ENCODE measurements at places on chromosomes 7 and 10.

GRCh38 chr10:132397036-132397541 lies at the start of gene PWWP2B:
TSS of gene PWWP2B (plus strand) at chr10:132397200. CDS start at chr10:132397227, 27 bp downstream.
- peak; percentile 61 for DNase-seq

DNA sequence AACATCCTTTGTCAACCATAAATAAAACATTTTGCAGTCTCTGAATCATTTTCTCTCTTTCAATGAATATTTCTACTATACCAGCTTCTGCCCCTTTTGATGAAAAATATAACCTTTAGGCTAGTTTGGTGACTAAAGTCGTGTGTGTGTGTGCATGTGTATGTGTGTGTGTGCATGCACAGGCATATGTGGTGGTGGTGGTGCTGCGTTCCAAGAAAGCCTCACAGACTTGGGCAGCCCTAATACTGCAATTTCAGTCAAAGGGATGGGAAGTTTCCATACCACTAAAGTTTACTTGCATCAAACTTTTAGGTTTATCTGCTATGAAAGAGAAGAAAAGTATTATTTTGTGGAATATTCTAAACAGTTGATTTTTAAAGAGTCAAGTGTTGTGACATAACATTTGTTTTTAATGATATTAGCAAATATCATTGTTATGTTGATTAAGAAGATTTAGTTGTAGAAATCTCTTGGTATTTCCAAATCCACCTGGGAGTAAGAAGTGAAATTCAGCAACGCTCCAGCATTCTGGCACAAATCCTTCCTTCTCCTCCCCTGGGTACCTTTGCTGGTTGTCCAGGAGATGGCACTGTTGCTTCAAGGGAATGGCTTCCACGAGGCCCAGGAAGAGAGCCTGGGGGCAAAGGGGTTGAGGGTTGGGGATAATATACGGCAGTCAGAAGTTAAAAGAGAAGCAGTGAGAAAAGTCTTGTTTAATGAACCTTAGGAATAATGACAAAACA lies 41.5 kb downstream of the ASB4 start:
- DNase-seq = no peak

DNA sequence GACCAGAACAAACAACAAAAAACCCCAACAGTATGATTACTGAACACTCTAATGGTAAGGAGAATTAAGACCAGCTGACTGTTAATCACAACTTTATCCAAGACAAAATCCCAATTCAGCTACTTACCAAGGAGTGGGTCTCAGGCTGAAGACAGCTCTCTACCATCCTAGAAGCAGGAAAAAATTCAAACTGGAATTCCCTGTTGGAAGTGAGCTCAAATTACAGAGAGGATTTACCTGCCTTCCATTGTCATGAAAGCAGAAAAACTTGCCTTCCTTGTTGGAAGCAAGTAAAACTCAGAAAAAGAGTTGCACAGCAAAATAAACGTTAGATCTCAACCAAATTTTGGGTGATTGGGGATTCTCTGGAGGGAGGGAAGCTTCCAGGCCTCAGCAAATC lies 20.9 kb downstream of the SPAM1 start:
- no peak for DNase-seq

DNA sequence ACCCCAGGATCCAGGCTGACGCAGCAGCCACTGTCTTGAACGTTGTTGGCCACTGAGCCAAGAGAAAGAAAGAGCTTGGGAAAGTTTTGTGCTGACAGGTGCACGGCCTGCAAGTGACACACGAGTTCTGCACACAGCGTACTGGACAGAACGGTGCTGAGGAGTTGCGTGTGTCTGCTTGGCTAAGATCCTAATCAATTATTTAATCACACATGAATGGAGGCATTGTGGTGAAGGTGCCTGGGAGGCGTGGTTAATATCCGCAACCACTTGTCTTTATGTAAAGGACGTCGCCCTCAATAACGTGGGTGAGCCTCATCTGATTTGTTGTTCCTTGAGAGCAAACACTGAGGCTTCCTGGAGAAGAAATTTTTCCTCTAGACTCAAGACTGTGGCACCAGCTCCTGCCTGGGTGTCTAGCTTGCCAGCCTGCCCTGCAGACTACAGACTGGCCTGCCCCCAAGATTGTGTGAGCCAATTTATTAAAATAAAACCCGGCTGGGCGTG lies 16.6 kb upstream of the GNA12 start:
- DNase-seq = no peak

DNA sequence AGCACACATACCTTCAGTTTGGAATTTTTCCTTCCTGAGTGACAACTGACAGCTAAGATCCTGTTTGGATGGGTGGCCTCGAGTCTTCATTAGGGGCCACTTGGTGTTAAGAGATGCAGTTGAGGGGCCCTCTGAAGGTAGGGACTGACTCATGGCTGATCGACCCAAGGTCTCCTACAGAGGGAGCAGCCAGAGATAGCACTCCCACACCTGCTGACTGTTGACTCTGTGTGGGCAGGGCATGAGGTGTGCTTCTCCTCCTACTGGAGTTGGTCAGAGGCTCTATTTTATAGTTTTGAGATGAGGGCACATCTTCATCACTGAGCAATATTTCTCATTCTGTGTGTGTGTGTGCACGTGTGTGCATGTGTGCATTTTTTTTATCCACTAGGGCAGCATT lies 378.8 kb upstream of the PODXL start:
- no peak for DNase-seq

DNA sequence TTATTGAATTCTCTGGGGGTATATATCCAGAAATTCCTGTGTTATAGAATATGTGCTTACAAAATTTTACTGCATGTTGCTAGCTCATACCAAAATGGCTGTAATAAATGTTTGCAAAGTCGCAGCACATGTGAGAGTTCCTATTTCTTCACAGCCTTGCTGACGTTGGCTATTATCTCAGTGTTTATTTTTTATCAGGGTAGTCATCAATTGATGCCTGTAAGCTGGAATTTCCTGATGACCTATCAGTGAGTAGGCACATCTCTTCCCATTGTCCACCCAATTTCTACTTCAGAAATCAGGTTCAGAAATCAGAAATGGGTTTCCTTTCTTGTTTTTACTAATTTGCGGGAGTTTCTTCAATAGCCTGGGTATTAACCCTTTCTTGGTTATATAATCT lies 268.1 kb upstream of the FZD8 start:
- DNase-seq = no peak

GRCh38 chr10:70778267-70778924 lies 6.8 kb downstream of the TBATA start:
- DNase-seq = no peak

DNA sequence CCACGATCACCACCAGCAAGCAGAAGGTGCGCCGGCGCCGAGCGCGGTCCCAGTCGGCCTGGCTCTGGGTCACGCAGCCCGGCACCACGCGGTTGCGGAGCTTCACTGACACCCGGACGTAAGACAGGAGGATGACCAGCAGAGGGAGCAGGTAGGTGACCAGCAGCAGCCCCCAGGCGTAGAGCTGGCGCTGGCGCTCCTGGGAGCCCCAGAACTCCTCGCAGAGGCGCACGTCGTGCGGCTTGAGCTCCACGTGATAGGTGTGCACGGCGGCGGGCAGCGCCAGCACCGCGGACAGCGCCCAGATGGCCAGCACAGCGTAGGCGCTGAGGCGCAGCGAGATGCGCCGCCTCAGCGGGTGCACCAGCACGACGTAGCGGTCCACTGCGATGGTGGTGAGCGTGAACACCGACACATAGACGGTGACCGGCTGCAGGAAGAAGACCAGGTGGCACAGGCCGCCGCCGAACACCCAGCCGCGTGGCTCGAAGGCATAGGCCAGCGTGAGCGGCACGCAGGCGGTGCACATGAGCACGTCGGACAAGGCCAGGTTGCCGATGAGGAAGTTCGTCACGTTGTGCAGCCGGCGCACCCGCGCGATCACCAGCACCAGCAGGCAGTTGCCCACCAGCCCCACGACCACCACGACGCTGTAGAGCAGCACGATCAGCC lies 920 bp downstream of the PRLHR start:
- DNase-seq = peak; percentile 10

- no peak for DNase-seq
Observed at GRCh38 chr7:20305726-20306125, 25.0 kb upstream of the ITGB8 start.

- DNase-seq = no peak
Observed at GRCh38 chr10:120607710-120608703, 151.0 kb downstream of the PLPP4 start.

DNA sequence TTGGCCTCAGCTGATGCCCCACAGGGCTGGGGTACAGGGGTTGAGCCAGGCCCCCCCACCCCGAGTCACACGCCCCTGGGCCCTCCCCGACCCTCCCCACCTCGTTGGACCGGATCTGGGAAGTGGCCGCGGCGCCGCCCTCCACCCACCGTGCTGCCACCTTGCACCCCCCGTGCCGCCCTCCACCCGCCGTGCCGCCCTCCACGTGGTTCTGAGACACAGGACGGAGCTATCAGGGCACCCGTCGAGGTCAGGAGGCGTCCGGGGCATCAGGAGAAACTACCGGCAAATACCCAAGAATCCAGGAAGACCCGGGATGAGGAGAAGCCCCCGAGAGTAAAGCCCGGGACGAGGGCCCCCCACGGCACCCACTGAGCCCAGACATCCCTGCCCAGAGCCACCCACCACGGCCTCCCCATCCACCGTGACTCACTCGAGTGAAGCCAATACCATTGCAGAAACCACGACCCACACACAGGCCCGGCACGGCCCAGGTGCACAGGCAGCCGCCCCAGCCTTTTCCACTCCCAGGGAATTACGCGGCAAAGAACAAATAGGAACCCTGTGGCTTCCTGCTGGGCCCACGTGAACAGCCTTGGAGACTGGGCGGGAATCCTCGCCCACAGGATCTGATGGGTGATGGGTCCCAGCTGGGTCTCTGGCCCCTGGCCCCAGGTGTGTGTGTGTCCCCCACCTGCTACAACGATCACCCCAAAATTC lies 34.0 kb downstream of the ADAP1 start:
- no peak for DNase-seq

GRCh38 chr7:15057272-15057671 lies 154.7 kb upstream of the DGKB start:
- DNase-seq = no peak

GRCh38 chr10:126839094-126839761 lies 66.0 kb upstream of the DOCK1 start:
- DNase-seq = no peak

DNA sequence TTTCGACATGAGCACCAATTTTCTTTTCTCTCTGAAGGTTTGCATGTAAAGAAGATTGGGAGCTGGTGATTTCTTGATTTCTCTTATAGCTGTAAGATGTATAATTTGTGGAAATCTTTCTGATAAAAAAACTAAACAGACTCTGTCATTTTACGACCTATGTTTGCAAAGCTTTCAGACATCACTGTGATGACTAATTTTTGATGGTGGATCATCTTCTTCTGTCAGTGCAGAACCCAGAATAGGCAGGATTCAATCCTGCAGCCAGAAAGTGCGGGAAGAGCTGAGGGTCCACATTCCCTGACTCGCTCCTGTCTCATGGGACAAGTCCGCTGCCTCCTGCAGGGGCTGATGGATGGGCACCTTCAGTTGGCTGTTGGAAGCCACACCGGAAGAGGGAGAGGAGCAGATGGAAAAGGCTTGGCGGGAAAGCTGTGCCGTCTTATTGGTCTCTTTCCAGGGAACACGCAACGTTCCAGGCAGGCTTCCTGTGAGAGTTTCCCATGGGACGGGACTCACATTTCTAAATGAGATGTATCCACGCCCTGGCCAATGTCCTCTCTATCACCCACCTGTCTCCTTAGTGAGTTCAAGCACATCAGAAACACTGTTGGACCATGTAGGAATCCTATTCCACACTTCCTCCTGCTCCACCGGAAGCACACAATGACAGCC lies 186.9 kb downstream of the PRPF18 start:
- DNase-seq = no peak

DNA sequence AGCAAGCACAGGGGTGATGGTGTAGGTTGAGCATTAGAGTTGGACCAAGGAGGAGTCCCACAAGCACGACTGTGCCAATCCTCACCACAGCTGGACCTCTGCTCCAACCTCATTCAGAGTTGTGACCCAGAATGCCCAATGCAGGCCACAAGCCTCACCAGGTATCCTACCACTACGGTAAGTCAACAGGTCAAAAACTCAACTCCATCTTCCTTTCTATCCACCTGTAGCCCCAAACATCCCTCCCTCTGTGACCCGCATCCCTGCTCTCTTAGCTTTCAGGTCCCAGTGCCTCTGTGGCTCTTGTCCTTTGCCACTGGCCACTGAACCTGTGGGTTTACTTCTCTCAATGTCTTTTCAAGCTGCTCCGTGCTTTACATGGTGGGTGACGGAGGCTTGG lies 112.8 kb downstream of the PIP4K2A start:
- no peak for DNase-seq

- DNase-seq = peak; percentile 13
Observed at GRCh38 chr7:21355406-21355874, 72.4 kb upstream of the SP4 start.

DNA sequence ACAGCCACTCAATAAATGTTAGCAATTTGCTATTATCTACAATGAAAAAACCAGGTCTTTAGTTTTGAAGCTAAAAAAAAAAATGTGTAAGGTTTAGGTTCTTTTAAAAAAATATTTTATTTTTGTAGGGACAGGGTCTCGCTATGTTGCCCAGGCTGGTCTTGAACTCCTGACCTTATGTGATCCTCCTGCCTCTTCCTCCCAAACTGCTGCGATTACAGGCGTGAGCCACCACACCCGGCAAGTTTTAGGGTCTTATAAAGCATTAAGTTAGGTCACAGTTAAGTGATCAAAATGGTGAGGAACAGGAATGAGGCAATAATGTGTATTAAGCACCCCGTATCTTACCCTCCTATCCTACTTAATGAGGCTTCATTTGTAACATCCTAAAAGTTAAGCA lies 774 bp downstream of the SEM1 start:
- DNase-seq = no peak

- no peak for DNase-seq
Observed at GRCh38 chr7:14988941-14989340, 86.4 kb upstream of the DGKB start.

- no peak for DNase-seq
Observed at GRCh38 chr7:4661871-4662270, 20.2 kb upstream of the FOXK1 start.

GRCh38 chr10:42988517-42989395 lies 88.1 kb upstream of the RET start:
- DNase-seq = peak; percentile 8

DNA sequence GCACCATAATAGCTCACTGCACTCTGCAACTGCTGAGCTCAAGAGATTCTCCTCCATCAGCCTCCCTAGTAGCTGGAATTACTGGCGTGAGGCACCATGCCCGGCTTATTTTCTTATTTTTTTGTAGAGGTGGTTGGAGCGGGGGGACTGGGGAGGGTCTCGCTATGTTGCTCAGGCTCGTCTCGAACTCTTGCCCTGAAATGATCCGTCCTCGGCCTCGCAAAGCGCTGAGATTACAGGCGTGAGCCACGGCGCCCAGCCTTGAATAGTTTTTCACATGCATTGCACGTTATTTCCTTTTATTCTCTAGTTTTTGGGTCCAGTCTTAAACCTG lies 526 bp upstream of the LAMTOR4 start:
- DNase-seq = no peak

DNA sequence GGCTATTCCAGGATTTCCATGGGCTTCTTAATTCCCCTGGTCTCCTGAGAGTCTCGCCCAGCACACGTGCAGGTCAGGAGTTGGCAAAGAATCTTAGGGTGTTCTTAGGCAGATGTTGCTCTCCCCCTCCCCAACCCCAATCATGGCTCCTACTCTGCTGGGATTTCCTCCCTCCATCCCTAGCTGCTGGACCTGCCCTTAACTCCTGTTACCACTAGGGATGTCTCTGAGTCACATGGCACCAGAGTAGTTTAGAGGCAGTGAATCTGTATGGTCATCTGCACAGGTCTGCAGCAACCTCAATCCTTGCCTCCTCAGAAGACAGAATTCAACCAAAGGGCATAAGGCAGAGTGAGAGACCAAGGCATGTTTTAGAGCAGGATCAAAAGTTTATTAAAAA lies 51.8 kb upstream of the CHST3 start:
- no peak for DNase-seq
